Spinal cord (tissue), 10 donors: ENCODE measurements at places on chromosomes 3 and 15. TPM values are rescaled to one million over a fixed set of nuclear protein-coding genes. Genes with fewer than 3 reads are reported as not detected.

Gene SAXO2
- polyA plus RNA-seq, result 10.2 TPM

Gene XCR1
- not detected for polyA plus RNA-seq

Gene RGMA
- 338 TPM for polyA plus RNA-seq

Gene TPRA1
- 40.3 TPM for polyA plus RNA-seq

DNA sequence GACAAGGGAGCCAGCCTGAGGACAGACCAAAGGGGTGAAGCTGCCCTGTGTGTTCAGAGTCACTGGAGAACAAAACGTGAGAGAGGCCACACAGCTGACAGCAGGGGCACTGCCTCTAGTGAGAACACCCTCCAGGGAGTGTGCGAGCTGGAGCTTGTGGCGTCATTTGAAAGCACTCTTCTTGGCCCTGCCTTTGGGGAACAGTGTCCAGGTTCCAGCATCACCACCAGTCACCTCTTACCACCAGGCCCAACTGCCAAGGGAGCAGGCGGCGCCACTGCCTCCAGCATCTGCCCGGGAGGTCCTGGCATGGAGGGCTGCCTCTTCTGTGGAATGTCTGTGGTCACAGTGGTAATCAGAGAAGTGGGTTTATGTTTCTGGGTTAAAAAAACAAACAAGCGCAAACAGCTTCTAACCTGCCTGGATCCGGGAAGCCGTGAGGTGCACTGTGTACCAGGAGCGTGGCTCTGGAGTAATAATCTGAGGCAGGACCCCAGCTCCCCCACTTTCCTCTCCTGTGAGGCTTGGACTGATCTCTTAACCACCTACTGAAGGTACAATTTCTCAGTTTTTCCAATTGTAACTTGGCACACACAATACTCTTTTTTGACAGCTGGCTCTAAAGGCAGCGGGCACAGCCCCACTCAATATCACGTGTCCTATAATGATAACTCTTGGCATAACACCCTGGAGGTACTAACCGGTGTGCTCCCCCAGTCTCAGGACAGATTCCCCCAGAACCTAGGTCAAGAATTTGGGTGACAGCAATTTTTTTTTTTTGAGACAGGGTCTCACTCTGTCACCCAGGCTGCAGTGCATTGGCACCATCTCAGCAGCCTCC is 32.2 kb upstream of the CDCP1 start:
- H3K4me3 ChIP-seq, result no peak overlapping the region
- H3K36me3 ChIP-seq, result no peaks in the 10 kb centered on the region
- H3K27ac ChIP-seq, result no peak overlapping the region
- DNase-seq, result no peak

DNA sequence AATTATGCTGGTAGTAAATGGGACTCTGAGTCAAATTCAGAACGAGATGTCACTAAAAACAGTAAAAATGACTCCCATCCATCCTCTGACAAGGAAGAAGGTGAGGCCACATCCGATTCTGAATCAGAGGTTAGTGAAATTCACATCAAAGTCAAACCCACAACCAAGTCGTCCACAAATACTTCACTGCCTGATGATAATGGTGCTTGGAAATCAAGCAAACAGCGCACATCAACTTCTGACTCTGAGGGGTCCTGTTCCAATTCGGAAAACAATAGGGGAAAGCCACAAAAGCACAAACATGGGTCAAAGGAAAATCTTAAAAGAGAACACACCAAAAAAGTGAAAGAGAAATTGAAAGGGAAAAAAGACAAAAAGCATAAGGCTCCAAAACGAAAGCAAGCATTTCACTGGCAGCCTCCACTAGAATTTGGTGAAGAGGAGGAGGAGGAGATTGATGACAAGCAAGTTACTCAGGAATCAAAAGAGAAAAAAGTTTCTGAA is 15.1 kb upstream of the ZBTB47 start:
- DNase-seq, result no peak
- no peak overlapping the region for H3K4me3 ChIP-seq
- H3K36me3 ChIP-seq, result peaks cover 35% of the 10 kb centered on the region
- H3K4me1 ChIP-seq, result no peaks in the 10 kb centered on the region
- no peaks in the 10 kb centered on the region for H3K27me3 ChIP-seq
